ENCODE measurements at places on chromosomes 12 and 14.

DNA sequence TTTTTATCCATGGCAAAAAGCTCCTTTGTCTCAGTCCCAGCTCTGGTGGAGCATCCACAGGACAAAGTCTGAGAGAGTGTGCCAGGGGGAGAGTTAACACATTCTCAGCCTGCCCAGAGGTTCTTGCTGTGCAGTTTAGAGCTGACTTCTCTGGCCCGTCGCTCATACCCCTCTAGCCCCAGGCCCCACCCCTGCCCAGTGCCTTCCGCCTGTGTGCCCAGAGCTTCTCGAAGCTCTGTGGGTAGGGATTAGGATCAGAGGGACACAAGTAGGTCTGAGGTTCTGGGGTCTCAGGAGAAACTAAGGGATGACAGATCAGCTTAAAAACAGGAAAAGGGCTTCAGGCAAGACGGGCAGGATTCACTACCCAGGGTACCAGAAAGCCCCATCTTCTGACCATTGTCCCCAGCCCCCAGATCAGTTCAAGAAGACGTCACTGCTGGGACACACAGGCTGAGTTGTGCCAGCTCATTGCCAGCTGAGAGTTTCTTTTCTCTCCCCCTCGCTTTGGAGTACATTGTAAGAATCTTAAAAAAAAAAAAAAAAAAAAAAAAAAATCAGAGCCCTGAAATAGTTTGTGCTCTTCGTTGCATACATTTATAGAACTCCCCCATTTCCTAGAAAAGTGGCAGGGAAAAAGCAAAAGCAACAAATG lies 127.0 kb downstream of the GCH1 start:
- DNase-seq: no peak

DNA sequence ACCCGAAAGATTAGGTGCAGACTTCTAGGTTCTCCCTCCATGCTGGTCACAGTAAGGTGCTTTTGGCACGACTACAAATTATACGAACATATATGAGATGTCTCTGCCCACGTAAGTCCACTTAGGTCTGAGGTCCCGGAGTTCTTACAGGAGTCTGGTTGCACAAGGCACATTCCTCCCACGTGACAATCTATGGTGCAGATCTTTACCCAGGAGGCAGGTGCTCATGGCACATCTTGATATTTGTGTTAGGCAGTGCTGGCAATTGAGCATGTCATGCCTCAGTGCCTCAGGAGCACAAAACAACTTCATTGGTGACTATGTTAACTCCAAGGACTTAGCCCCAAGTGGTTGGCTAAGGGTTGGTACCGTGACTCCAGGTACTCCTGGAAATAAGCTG lies 92.0 kb upstream of the AMN1 start:
- DNase-seq: no peak

GRCh38 chr14:68137704-68138619 lies 318.4 kb downstream of the RAD51B start:
- no peak for DNase-seq

GRCh38 chr14:72217135-72217534 lies 284.9 kb downstream of the RGS6 start:
- no peak for DNase-seq

DNA sequence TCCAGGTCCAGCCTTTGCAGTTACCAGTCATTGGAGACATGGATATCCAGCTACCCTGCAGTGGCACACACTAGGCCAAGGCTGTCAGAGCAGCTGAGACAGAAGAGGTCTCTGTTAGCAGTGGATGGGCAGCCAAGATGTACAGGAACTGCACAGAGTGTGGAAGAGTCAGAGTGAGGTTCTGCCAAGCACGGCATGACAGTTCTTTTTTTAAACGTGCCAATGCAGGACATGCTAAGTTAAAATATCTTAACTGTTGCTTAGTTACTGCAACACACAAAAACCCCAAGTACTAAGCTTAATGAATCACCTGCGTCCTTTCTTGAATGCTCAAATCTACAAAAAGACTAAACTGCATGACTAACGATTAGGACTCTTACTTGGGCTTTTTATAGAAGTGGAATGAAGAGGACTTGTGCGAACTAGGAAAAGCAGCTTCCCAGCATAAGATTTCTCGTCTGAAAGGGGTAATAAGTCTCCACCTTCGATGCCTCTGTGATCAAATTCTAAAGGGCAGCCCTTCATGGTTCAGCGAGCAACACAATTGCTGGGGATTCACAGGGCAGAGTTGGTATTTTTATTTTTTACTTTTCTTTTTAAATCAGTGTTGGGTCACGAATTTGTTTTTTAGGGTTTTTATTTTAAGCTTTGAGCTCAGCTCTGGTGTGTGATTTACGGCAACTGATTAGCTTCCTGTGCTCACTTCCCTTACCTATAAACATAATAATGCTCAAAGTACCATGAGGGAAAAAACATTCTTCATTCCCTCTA lies 20.6 kb downstream of the MAPK1IP1L start:
- peak; percentile 31 for DNase-seq

GRCh38 chr14:105859717-105860614 lies 333.6 kb downstream of the TMEM121 start:
- peak; percentile 31 for DNase-seq

GRCh38 chr14:67554341-67554740 lies 21.3 kb downstream of the PLEKHH1 start:
- no peak for DNase-seq

DNA sequence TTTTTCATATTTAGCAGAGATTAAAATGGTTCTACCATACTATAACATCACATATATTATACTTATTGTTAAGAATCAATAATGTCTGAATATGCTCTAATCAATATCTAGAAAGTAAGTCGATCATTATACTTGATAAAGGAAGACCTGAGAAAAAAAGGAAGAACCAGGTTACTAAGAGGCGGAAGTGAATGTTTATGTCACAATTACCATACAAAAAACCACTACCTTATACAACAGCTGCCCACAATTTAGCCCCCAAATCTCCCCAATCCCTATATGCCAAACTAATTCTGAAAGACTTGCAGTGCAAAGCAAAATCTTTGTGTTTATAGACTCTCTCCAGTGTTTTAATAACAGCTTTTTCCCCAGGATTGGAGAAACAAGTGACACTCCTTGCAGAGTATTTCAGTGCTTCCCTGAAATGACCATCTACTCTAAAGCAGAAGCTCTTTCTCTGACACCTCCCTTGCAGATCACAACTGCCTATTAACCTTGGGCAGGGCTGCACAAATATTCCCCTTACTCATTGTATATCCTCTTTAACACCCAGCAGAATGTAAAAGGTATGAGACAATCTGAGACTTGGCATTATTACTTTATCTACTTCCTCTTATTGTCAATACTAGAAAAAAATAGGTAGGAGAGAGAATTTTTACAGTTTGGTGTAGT lies 12.7 kb upstream of the SLC2A3 start:
- DNase-seq: no peak

DNA sequence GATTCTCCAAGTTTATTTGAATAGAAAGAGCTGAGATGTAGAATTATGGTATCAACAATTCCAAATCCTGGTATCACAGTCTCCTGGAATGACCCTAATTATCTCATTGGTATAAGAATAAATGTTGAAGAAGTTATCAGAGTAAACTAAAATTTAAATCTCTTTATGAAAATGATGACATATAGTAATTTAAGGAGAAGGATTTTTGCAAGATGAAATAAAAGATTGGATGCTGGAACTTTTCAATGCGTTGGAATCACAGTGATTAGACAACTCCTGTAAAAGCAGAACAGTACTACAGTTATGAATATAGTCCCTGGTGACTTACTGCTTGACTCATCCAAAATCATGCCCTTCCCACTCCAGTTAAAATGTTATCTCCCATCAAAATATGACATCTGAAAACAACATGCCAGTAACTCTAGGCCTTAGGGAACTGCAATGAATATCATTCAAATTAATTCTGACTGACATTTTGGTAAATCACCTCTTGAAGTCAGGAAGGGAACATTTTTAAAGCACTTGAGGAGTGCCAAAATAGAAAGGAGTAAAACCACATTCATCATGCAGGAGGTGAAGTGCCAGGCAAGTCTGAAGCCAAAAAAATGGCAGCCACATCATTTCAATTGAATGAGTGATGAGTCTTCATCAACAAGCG lies 197.8 kb upstream of the PRKD1 start:
- no peak for DNase-seq

- DNase-seq: no peak
Measured at GRCh38 chr12:16600525-16600924, 5.4 kb downstream of the LMO3 start.

DNA sequence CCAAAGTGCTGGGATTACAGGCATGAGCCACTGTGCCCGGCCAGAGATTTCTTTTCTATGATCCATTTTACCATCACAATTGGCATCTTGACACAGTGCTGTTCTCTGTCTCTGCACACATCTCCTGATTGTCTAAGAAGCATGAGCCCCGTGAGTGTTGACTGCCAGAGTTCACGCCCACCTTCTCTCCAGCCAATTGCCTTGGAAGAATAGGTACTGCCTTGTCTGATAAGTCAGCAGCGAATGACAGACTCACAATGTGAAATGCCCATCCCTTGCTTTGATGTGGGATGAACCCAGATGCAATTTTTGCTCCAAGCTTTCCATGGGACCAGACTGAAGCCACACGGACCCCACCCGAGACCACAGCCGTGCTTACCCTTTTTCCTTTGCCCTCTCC lies 19.3 kb downstream of the EIF5 start:
- no peak for DNase-seq

DNA sequence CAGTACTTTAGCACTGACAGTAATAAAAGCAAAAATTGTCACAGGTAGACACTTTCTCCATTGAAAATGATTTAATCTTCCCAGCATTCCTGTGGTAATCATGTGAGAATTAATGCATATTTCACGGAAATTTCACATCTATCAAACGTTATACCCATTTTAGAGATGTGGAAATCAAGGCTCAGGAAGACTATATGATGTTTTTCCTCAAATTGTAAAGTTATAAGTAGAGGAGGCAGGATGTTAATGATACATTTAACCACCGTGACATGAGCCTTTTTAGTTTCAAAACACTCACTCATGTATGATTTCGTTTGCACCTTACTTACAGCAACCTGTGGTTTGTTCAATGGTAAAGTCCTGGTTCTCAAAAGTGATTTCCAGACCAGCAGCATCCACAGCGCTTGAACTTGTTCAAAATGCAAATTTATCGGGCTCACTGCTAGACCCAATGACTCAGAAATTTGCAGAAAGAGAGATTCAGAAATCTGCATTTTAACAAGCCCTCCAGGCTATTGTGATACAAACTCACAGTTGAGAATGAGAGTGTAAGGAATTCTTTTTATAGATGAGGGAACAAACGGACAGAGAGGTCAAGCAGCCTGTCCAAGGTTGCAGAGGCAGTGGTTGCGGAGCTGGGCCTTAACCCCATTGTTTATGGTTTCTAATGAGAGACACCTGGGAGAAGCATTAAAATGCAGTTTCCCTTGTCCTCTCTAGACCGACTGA lies 654.8 kb upstream of the TBX3 start:
- DNase-seq: no peak

DNA sequence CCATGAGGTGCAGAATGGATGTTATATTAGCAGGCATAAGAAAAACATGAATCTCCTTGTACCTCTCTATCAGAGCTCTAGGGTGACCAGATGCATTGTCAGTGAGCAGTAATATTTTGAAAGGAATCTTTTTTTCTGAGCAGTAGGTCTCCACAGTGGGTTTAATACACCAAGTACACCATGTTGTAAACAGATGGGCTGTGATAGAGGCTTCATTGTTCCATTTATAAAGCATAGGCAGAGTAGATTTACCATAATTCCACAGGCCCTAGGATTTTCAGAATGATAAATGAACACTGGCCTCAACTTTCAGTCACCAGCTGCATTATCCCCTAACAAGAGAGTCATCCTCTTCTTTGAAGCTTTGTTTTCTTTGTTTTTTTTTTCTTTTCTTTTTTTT lies 185.2 kb downstream of the ERC1 start:
- no peak for DNase-seq

DNA sequence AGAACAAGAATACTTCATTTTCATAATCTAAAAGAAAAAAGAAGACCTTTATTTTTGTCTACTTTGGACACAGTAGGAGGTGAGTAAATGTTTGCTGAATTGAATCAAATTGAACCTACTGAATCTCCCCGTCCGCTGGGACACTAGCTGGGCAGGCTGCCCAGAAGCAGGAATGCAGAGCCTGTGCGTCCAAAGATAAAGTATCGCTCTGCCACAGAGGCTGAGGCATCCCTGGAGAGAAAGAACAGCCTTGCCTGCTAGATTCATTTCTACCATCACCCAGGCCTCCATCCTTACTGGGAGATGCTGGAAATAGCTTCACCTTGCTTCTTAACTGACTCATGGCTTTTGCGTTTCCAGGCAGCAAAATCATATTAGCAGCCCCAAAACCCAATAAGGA lies 64.1 kb upstream of the TSPAN11 start:
- no peak for DNase-seq

All from central memory CD4-positive, alpha-beta T cell (primary cell).